ENCODE measurements at places on chromosomes 7 and 10.

DNA sequence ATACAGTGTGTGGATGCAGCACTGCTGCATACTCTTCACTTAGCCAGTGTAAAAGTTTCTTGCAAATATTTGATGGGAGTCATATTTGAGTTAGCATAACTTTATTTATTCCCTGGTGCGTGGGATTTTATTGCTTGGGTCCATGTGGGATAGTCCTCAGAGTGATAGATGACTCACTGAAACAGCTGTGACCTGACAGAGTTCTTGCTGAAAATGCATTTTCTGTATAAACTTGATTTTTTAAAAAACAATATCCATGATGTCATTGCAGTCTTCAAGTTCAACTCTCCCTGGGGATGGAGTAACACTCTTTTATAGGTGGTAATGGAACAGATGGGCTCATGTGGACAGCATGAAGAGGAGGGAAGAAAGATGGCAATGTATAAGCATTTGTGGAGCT is 310.0 kb downstream of the PPP1R3A start:
- DNase-seq: no peak

DNA sequence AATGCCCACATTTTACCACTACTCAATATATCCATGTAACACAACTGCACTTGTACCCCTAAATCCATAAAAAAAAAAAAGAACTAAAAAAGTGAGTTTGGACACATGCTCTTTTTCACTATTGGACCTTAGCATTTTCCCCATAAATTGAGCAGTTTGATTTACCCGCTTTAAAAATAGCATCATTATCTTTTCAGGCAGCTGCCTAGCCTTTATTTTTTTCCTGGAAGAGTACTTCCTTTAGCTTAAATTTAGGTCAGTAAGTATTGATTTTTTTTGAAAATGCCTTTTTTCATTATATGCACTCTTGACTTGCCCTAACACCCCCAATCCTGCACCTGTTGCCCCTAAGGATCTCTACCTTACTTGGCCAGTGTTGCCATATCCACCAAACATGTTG is 5.3 kb upstream of the NT5C3A start:
- no peak for DNase-seq

- no peak for DNase-seq
Measured at GRCh38 chr7:144531181-144531580, 127.7 kb upstream of the NOBOX start.

GRCh38 chr10:78302739-78302988 is 269.0 kb downstream of the RPS24 start:
- no peak for DNase-seq

GRCh38 chr10:109618301-109618700 is 305.0 kb downstream of the XPNPEP1 start:
- no peak for DNase-seq
